NCI-H524 (cell line): ENCODE measurements at places on chromosomes 6 and 20.
A peak's percentile ranks its signal among the peaks of the same experiment; 100 is the strongest.

- no peak for DNase-seq
Measured at GRCh38 chr6:105304825-105305224, 98.1 kb downstream of the PREP start.

GRCh38 chr20:49310705-49311104 lies 32.8 kb upstream of the ZNFX1 start:
- no peak for DNase-seq

- no peak for DNase-seq
Measured at GRCh38 chr20:40154514-40154913, 534.5 kb downstream of the MAFB start.

DNA sequence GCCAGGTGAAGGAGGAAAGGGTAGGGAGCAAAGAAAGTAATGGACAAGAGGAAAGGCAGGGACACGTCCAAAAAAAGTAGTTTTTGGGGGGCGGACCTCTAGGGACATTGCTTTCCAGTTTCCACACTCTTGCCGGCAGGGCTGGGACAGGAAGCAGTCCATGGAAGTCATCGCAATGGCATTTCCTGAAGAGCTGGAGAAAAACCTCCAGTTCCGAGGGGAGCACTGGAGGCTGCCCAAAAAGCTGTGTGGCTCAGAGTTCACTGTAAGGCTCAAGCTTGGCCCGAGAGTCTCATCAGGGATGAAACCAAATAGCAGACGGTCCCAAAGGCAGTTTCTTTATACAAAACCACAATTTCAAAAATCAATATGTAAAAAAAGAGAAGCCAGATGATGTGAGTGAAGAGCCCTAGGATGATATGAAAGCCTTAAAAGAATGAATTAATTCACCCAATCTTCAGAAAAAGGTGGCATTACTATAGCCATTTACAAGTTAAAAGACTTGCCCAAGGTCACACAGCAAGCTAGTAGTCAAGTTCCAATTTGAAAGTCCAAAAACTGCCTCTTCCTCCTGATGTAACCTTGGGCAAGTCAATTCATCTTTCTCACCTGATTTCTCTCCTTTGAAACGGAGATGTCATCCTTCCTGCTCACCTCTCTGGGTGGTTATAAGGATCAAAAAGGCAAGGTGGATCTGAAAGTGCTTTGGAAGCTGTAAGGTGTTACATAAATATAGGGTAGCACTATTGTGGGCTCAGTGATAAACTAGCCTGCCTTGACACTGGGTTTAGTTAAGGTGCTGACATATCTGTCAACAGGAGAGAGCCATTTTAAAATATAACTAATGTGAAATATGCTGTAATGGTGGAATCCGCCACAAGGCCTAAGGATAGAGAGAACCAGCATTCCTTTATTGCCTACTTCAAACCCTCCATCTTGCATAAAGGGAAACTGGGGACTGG lies 9.1 kb downstream of the BCL2L1 start:
- DNase-seq = no peak

- DNase-seq = no peak
Measured at GRCh38 chr6:42045538-42046460, 4.5 kb upstream of the TAF8 start.

- DNase-seq = no peak
Measured at GRCh38 chr20:5189917-5190316, 63.1 kb downstream of the CDS2 start.

GRCh38 chr6:128899341-128900050 lies 16.6 kb downstream of the LAMA2 start:
- DNase-seq = no peak

DNA sequence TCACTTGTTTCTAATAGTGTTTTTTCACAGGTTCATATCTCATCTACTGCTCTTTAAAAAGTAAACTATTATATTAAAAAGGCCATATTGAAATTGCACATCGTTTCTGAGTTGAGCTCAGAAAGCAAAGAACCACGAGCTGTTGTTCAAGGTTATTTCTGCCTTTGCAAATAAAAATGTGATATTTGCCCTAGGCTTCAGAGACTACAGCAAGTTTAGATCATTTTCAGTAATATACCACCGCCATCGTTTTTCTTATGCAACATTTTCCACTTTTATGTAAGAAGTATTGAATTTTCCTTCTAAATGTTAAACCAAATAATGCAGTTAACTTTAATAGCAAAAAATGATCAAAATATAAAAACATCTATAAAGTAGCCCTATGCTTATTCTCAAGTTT lies 71.1 kb downstream of the DST start:
- DNase-seq = no peak

GRCh38 chr6:34145161-34146020 lies 496 bp downstream of the GRM4 start:
- DNase-seq = peak; percentile 65

- DNase-seq = no peak
Measured at GRCh38 chr20:58838174-58838573, 12.5 kb downstream of the GNAS-AS1 start.

GRCh38 chr20:17620371-17621228 lies 50.7 kb downstream of the DSTN start:
- DNase-seq = no peak

GRCh38 chr20:6632187-6632586 lies 135.3 kb upstream of the BMP2 start:
- DNase-seq = peak; percentile 55

- no peak for DNase-seq
Measured at GRCh38 chr6:117423754-117424153, 2.0 kb downstream of the ROS1 start.

- DNase-seq = no peak
Measured at GRCh38 chr6:101614774-101615173, 221.3 kb downstream of the GRIK2 start.

DNA sequence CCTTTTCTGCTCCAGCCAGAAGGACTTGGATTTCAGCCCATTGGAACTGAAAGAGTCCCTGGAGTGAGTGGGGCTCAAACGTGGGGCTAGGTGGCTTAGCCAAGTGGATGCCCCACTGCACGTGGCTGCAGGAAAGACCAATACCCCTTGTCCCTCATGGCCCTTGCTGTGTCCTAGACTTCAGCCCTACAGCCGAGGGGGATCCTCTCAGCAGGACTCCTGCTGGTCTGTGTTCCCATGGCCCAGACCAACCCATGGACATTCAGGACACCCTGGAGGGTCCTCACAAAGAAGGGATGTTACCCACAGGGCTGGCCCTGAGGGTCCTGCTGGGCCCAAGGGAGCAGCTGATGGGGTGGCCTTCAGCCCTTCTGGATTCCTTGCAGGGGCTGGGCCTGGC lies 30.0 kb upstream of the PHACTR3 start:
- DNase-seq = no peak

DNA sequence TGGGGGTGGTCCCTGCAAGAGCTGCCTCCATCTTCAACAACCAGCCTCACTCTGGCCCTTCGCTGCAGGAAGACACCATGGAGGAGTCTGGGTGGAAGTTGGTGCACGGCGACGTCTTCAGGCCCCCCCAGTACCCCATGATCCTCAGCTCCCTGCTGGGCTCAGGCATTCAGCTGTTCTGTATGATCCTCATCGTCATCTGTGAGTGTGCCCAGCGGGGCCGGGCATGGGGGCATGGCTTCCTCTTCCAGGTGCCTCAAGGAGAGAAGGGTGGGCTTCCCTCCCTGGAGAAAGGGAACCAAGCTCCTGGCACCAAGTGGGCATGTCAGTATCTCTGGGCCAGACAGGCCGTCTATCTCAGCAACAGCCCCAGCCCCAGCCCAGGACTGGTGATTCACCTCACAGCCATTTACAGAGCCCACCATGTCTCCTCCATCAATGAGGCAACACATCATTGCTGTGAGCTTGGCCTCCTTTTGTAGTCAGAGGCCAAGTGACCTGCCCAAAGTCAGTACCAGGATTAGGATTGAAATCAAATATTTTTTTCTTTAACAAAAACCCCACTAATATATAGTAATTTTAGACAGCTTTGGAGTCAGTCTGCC lies 40.2 kb downstream of the TM9SF4 start:
- DNase-seq = no peak

DNA sequence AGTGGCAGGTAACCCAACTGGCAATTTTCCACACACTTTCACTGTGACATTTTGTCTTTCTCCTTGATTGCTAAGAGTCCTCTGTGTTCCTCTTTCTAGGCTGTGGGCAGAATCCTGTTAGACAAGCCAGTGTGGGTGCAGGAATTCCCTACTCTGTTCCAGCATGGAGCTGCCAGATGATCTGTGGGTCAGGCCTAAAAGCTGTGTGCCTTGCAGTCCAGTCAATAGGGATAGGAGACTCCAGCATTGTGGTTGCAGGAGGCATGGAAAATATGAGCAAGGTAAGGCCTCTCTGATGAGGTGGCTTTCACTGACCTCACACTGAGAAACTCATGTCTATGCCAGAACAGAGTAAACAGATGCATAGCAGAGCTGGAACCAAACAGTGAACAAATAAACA lies 5.1 kb downstream of the ACAT2 start:
- DNase-seq = no peak

DNA sequence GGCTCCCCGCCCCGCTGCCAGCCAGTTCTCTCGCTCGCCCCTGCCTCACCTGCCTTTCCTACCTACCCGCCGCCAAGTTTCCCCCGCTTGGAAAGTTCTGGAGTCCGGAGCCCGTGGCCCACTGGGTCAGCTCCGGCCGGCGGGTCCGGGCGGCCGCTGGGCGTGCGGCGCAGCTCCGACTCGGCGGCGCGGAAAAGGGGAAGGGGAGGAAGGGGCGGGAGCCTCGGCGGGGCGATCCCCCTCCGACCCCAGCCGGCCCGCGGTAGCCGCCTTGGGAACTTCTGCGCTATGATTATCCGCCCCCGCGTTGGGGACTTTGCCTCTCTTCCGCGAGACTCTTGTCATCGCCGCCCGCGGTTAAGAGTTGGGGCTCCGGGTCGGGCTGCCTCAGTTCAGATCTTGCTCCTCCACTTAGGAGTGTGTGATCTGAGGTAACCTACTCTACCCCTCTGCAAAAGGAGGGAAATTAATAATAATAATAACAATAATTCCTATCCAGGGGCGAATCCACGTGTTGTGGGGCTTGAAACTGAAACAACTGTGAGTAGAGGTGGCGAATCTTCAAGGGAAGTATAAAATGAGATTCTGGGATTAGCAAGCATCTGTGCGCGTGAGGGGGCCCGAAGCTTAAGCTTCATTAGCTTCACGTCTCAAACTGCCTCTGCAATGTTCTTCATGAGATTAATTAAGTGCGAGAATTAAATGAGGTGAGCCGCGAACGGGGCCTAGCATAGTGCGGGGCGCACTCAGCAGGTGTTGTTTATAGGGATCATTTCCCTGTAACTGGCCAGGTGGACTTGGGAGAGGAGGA lies 30.8 kb downstream of the SF3B5 start:
- DNase-seq = peak; percentile 81
